ENCODE measurements at places on chromosomes 4 and X. TPM values are rescaled to one million over a fixed set of nuclear protein-coding genes. Genes with fewer than 3 reads are reported as not detected.

NKX3-2 gene
- total RNA-seq = not detected

TMEM156 gene
- not detected for total RNA-seq

PDHA2 gene
- total RNA-seq = not detected

EDNRA gene
- 4.5 TPM for total RNA-seq

DCHS2 gene
- 7.6 TPM for total RNA-seq

SPANXB1 gene
- not detected for total RNA-seq

MAGEE2 gene
- 0.39 TPM for total RNA-seq

CD99L2 gene
- 7.2 TPM for total RNA-seq

UGT2B10 gene
- not detected for total RNA-seq

SMARCA1 gene
- total RNA-seq = 51.8 TPM

DNA sequence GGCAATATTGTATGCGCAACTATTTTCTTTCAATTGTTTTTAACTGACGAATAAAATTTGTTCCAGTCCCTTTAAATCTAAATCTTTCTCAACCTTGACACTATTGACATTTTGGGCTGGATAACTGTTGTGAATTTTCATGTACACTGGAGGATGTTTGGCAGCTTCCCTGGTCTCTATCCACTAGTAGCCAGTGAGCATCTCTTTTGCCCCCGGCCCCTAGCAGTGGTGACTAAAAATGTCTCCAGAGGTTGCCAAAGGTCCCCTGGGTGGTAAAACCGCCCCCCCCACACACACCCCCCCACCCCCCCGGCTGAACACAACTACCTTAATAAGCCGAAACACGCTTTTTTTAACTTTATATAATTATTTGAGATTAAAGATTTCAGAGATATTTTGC is 514 bp downstream of the FANCB start:
- H3K4me3 ChIP-seq = peak overlapping the region; percentile 61
- H3K36me3 ChIP-seq = no peaks in the 10 kb centered on the region
- H3K4me1 ChIP-seq = peaks cover 3% of the 10 kb centered on the region
- peak; percentile 1 for DNase-seq

DNA sequence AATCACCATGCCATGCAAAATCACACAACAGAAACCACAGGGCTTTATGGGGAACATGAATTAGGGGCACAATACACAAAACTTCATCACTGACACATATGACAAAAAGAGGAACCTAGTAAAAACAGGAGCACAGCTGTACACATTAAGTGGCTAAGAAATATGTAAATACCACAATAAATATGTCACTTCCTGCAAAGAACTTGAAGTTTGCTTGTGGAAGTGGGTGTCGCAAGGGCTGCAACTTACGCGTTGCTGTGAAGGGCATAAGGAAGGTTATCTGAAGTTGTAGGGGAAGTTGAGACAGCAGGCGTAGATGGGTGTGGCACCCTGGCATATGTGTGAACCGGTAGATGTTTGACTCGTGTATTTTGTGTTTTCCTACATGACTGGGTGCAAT is 42.4 kb downstream of the CLCN4 start:
- no peak overlapping the region for H3K4me3 ChIP-seq
- no peaks in the 10 kb centered on the region for H3K4me1 ChIP-seq
- no peak overlapping the region for H3K27ac ChIP-seq
- no peaks in the 10 kb centered on the region for H3K27me3 ChIP-seq

- H3K36me3 ChIP-seq = no peaks in the 10 kb centered on the region
- no peak overlapping the region for H3K27ac ChIP-seq
- DNase-seq = no peak
- no peak overlapping the region for H3K4me3 ChIP-seq
- no peaks in the 10 kb centered on the region for H3K27me3 ChIP-seq
Observed at GRCh38 chrX:151982222-151982621, 7.7 kb upstream of the GABRE start.

DNA sequence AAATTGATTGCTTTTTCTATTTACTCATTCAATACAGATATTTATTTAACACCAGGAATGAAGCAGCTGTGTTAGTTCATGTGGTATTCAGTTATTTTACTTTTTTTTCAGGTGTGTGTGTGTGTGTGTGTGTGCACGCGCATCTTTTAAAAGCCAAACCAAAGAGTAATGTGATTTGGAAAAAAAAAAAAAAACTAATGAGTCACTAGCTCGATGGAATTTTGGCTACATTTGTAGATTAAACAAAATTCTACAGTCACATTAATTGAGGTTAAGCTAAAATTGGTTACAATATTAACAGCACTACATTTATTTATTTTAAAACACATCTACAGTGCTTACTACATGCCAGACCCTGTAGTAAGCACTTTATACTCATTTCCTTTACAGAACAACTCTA is 66.8 kb downstream of the HHIP start:
- H3K36me3 ChIP-seq = no peaks in the 10 kb centered on the region
- H3K4me3 ChIP-seq = no peak overlapping the region
- no peak for DNase-seq
- no peaks in the 10 kb centered on the region for H3K4me1 ChIP-seq

- no peak overlapping the region for H3K4me3 ChIP-seq
- H3K4me1 ChIP-seq = no peaks in the 10 kb centered on the region
- peak; percentile 5 for DNase-seq
Observed at GRCh38 chr4:13705521-13706041, 78.1 kb upstream of the BOD1L1 start.

GRCh38 chr4:75727073-75727472 is 2.7 kb downstream of the USO1 start:
- no peaks in the 10 kb centered on the region for H3K36me3 ChIP-seq
- no peak for DNase-seq
- peaks cover 32% of the 10 kb centered on the region for H3K4me1 ChIP-seq
- peak overlapping the region; percentile 68 for H3K4me3 ChIP-seq

GRCh38 chrX:45187731-45188130 is 12.9 kb downstream of the DIPK2B start:
- H3K36me3 ChIP-seq = no peaks in the 10 kb centered on the region
- H3K27me3 ChIP-seq = no peaks in the 10 kb centered on the region
- no peaks in the 10 kb centered on the region for H3K4me1 ChIP-seq
- no peak overlapping the region for H3K4me3 ChIP-seq
- DNase-seq = no peak
- H3K27ac ChIP-seq = no peak overlapping the region

GRCh38 chr4:140031061-140031460 is 122.9 kb downstream of the MAML3 start:
- H3K27ac ChIP-seq = no peak overlapping the region
- H3K27me3 ChIP-seq = no peaks in the 10 kb centered on the region

GRCh38 chrX:48909703-48910294 is 1.6 kb downstream of the SLC35A2 start:
- no peak for DNase-seq
- H3K4me3 ChIP-seq = no peak overlapping the region
- H3K36me3 ChIP-seq = peaks cover 16% of the 10 kb centered on the region
- no peaks in the 10 kb centered on the region for H3K27me3 ChIP-seq
- H3K27ac ChIP-seq = no peak overlapping the region

DNA sequence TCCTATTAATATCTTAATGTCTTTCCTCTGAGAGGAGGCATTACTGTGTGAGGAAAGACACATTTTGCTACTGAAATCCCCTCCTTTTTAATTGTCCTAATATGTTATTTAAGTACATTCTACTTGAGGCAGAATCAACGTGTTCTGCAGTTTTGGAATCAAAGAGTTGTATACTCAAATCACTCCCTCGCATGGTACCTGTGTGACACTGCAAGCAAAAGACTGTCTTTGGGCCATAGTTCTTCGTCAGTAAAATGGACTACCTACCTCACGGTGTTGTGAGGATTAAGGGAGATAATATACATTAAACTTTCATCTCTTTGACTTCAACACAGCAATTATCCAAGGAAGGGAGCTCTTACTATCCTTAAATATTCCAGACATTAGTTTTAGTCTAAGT is 61.5 kb downstream of the TIGD2 start:
- no peak overlapping the region for H3K4me3 ChIP-seq
- H3K27me3 ChIP-seq = no peaks in the 10 kb centered on the region
- H3K36me3 ChIP-seq = no peaks in the 10 kb centered on the region

DNA sequence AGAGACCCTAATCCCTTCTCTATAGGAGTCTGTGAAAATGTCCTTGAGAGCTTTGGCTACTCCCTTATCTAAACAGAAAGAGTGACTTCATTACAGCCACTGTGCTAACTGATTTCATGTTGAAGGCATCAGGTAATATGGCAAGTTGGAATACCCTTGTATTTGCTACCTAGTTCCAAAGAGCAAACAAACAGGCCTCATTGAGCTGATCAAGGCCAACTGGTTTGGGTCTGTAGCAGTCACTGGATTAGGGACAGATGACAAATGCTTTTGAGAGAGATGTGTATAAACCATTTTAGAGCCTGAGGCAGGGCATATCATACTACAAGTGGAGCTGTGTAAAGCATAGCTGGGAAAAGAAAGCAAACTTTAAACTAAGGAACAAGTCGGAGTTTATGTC is 22.9 kb upstream of the PDLIM5 start:
- peaks cover 14% of the 10 kb centered on the region for H3K36me3 ChIP-seq
- DNase-seq = no peak
- H3K4me1 ChIP-seq = 0 out of 2 replicates have a peak, but pooled peaks cover 1% of the 10 kb centered on the region
- H3K27ac ChIP-seq = no peak overlapping the region

- no peaks in the 10 kb centered on the region for H3K27me3 ChIP-seq
- H3K4me1 ChIP-seq = no peaks in the 10 kb centered on the region
- H3K4me3 ChIP-seq = no peak overlapping the region
- no peak for DNase-seq
- H3K36me3 ChIP-seq = no peaks in the 10 kb centered on the region
- no peak overlapping the region for H3K27ac ChIP-seq
Observed at GRCh38 chr4:36492041-36492440, 210.6 kb downstream of the DTHD1 start.

GRCh38 chr4:5773271-5773555 is 62.2 kb downstream of the EVC start:
- no peak for DNase-seq
- no peak overlapping the region for H3K27ac ChIP-seq

DNA sequence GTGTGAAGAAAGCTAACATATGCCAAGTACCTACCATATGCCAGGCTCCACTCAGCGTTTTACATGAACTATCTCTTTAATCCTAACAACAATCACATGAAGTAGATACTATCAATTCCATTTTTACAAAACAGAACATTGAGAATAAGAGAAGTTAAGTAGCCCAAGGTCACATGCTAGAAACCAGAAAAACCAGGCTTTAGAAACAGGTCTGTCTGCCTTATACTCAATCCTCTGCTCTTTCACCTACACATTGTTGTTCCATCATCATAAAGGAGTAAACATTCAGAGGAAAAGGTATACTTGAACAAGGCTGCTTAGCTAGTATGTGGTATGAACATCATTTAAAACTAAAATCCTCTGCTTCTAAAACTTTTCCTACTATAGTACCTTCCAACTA is 42.1 kb downstream of the WDFY3 start:
- no peaks in the 10 kb centered on the region for H3K27me3 ChIP-seq
- no peak overlapping the region for H3K4me3 ChIP-seq
- no peak overlapping the region for H3K27ac ChIP-seq
- no peaks in the 10 kb centered on the region for H3K36me3 ChIP-seq

DNA sequence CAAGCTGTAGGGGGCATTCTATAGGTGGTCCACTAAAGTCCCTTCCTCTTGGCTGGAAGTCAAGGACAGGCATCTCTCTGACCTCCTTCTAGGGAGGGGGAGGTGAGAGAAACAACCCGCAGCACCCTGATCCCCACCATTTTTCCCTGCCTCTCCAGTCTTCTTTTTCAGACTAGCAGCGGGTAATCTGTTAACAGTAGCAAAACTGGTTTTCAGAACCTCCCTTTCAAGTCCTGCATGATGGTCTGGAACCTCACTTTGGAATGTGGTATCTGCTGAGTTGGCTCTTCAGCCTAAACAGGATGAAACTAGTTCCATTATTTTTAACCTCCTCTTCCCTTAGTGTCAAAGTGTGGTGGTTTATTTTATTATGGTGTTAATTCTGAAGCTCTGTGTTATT is 196.0 kb downstream of the NWD2 start:
- H3K4me3 ChIP-seq = no peak overlapping the region
- H3K4me1 ChIP-seq = no peaks in the 10 kb centered on the region
- H3K36me3 ChIP-seq = no peaks in the 10 kb centered on the region
- no peak overlapping the region for H3K27ac ChIP-seq
- DNase-seq = no peak

GRCh38 chr4:1666391-1666790 is 17.7 kb downstream of the FAM53A start:
- no peak overlapping the region for H3K27ac ChIP-seq
- no peaks in the 10 kb centered on the region for H3K36me3 ChIP-seq
- no peak for DNase-seq
- H3K4me1 ChIP-seq = no peaks in the 10 kb centered on the region
